ENCODE measurements at places on chromosomes 11 and 22. TPM values are rescaled to one million over a fixed set of nuclear protein-coding genes. Genes with fewer than 3 reads are reported as not detected.

Gene SCGB1D2
- total RNA-seq, result not detected

Gene WEE1
- total RNA-seq, result 17.3 TPM

- DNase-seq, result no peak
These were observed 1.8 kb downstream of the AHNAK start for GRCh38 chr11:62544581-62545436.

- no peak for DNase-seq
These were observed 394.0 kb downstream of the MIAT start for GRCh38 chr22:27051407-27051806.

GRCh38 chr11:24585192-24585591, 88.3 kb downstream of the LUZP2 start:
- no peak for DNase-seq

DNA sequence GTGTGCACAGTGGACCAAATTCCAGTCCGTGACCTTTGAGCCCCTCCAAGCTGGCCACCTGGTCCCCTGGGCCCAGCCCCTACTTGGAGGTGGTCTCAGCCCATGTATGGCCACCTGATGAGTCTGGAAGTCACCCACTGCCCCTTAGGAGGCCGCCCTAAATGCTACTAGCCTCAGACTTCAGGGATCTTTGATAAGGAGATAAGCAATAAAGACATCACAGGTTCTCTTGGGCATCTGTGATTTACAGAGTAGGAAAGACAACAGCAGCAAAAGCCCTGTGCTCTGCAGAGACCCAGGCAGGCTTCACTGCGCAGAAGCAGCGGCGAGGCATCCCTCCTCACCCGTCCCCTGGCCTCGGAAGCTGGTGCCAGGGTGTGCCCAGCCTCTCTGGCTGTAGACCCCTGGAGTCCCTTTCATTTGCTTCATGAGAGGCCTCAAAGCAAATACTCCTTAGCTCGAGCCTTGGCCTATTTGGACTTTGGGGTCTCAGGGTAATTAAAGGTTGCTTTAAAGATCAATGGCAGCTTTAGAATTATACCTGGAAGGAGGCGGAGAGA, 360.1 kb downstream of the TBC1D22A start:
- no peak for DNase-seq

DNA sequence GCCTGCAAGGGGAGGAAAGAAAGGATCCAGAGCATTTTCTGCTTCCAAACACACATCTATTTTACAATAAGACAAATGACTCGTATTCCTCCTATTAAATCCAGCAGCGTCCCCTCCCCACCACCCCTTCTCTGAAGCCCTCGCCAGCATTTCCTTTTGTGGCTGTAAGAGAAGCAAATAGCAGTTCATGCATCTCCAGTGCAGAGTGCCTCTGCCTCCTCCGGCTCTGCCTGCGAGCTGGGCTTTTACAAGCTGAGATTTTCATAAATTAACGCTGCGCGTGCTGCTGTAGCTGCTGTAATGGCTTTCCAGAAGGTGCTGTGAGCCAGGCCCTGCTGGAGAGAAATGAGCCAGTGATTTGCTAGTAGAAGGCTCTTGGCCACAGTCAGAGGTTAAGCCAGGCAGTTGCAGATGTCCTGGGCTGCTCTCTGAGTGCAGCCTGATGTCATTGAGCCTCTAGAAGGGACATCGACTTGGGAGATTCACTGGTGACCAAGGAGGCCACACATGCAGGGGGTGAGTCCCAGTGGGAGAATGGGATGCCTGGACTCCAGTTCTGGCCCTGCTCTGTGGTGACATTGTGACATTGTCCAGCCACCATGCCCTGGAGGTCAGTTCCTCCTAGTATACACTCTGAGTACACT, 134.5 kb upstream of the NAV2 start:
- DNase-seq, result no peak

All from glomerular endothelial cell (primary cell).